ENCODE measurements at places on chromosomes 1 and 21.

- no peak for DNase-seq
Observed at GRCh38 chr1:145992502-145992936, 3.9 kb downstream of the TXNIP start.

GRCh38 chr1:155410931-155411330, 90.2 kb downstream of the RUSC1 start:
- no peak for DNase-seq

GRCh38 chr1:7899741-7900140, 40.9 kb downstream of the TNFRSF9 start:
- DNase-seq: no peak

DNA sequence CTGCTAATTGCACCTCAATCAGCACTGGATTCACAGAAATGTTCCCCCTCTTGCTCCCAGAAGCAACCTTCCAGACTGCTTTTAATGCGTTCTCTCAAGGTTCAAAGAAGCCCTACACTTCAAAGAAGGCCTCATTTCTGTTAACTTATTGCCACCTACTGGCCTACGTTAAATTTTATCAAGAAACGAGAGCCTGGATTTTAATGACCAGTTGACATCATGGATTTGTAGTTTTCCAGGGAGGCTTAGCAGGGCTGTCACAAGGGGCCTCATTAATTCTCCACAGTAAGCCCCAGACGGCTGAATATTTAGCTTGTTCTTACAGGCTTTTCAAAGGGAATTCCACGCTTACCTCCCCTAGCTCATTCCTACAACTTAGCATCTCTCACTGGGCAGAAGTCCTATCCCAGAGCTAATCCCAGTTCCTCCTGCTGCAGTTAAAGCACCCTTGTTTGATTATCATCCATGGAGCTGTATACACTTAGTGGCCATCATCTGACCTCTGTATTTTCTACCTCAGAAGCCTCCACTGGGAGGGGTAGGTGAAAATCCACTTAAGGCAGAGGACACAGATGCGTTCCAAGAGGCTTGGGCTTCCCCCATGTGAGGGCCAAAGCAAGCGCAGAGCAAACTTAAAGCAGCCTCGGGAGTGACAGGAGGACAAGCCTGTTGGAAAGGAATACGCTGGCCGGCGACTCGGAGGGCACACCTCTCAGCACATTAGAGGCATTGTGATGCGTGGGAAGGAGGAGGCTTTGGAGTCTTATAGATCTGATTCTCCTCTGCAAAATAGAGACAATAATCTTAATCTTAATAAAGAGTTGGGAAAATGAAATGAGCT, 32.2 kb upstream of the CYP4X1 start:
- no peak for DNase-seq

GRCh38 chr1:78045563-78045925, 222 bp upstream of the GIPC2 start:
- DNase-seq: no peak

GRCh38 chr1:26690157-26690556, 5.7 kb upstream of the ARID1A start:
- no peak for DNase-seq
